ENCODE measurements at places on chromosomes 12 and 14.

GRCh38 chr14:101845896-101846295, 84.4 kb downstream of the PPP2R5C start:
- DNase-seq: no peak

DNA sequence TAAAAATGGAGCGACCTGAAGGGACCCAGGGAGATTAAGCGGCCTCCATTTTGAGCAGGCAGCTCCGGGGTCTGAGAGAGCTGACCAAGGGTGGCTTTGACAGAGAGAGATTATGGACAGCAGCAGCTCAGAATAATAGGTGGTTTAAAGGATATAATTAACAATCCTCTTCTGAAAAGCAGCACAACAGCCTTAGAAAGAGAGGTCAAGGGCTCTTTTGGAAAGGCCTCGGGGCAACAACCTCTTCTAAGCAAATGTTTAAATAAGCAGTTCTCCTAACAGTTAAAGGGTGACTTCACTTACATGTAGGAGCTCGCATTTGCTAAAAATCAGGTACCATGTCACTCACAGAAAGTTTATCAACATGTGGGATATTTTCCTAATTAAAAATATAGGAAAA, 87.2 kb upstream of the FRMD6 start:
- no peak for DNase-seq

GRCh38 chr14:72644758-72645489, 249.0 kb downstream of the DPF3 start:
- DNase-seq: no peak

- no peak for DNase-seq
These were observed 5.6 kb downstream of the SLC11A2 start for GRCh38 chr12:51020448-51021182.

- no peak for DNase-seq
These were observed 2.0 kb downstream of the GARIN6 start for GRCh38 chr12:99649551-99649950.

DNA sequence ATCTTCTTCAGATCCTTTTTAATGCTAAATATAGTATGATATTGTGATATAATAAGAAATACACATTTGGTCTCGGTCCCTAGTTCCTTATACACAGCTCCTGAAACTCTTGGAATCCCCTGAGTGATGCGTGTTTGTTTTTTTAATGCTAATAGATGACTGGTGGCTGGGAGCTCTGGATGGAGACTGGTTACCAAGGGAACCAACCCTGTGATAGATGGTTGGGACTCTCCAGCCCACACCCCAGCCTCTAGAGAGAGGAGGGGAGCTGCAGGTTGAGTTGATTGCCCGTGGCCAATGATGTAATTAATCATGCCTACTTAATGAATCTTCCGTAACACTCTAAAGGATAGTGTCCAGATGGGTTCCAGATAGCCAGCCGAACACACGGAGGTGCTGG, 140.6 kb downstream of the FBXL14 start:
- DNase-seq: no peak

DNA sequence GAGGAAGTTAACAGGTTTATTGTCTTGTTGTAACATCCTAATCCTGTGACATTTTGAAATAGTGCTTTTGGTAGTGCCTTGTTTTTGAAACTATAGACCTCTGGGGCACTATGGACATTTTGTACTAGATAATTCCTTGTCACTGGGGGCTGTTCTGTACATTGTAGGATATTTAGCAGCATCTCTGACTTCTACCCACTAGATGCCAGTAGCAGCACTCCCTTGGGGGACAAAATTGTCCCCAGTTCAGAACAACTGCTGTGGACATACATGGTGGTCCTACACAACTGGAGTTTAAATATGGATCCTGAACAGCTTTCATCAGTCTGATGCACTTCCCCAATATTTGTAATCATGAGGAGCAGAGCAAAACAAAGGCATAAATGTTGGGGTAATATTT, 264.7 kb downstream of the RAD51B start:
- peak; percentile 1 for DNase-seq

DNA sequence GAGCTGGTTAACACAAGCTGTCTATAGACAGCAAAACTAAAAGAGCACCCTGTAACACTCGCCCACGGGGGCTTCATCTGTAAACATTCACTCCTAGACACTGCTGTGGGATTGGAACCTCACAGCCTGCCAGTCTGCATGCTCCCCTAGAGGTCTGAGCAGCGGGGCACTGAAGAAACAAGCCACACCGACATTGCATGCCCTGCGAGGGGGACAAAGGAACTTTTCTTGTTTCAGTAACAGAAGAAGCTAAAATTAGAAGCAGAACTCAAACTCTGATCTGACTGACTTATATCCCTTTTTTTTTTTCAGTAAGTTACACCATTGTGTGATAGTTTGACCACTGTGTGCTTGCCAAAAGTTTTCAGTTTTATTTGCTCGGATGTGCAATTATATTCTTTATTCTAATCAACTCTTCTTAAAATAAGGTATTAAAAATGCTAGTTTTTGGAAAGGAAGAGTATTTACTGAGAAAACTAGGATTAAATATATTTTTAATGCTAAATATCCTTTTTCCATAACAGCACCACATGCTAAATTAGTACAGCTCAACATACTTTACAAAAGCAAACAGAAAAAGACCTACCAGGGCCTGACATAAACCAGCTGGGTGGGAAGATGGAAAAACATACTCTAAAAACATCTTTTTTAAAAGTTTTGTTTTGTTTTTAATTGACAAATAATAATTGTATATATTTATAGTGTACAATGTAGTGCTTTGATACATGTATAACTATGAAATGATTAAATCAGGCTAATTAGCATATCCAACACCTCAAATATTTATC, 100.2 kb downstream of the EPS8 start:
- no peak for DNase-seq

DNA sequence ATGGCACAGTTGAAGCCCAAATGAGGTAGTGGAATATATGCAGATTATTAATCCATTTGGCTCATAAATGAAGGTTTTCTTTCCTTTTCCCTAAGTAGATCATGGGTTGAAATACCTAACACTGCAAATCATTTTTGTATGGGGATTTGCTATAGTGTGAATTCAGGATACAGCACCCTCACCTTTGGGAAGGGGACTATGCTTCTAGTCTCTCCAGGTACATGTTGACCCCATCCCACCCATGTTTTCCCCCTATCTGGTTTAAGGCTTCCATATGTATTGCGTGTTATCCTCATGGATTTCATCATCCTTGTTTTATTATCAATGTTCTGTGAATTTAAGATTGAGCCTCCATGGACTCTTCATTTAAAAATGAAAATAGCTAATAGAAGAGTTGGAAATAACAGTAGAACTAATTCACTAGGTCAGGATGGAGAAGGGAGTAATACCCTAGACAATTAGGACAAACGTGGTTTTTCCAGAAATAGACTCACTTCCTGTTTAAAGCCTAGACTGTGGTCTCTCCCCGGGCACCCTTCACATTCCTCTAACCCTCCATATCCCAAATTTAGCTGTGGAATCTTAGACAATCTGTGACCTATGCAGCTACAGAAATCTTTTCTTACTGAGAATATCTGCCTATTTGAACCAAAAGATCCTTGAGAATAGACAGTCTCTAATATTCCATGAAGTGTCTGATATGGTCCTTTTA, 56.5 kb downstream of the DAD1 start:
- no peak for DNase-seq

DNA sequence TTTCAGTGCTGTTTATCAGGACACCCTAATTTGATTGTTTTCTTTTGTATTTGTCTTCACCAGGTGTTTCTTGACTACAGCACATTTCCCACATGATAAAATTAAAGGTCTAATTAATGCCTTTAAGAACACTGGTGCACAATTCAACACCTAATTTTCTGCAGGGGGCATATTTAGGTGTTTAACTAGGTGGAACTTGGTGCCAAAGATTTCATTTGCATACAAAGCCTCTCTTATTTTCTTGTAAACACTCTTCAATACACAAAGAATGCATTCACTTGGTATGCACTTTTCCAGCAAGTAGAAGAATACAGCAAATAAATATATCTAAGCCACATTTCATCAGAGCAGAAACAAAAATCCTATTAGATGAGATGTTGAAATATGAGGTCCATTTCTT, 646.2 kb upstream of the FOXG1 start:
- no peak for DNase-seq

DNA sequence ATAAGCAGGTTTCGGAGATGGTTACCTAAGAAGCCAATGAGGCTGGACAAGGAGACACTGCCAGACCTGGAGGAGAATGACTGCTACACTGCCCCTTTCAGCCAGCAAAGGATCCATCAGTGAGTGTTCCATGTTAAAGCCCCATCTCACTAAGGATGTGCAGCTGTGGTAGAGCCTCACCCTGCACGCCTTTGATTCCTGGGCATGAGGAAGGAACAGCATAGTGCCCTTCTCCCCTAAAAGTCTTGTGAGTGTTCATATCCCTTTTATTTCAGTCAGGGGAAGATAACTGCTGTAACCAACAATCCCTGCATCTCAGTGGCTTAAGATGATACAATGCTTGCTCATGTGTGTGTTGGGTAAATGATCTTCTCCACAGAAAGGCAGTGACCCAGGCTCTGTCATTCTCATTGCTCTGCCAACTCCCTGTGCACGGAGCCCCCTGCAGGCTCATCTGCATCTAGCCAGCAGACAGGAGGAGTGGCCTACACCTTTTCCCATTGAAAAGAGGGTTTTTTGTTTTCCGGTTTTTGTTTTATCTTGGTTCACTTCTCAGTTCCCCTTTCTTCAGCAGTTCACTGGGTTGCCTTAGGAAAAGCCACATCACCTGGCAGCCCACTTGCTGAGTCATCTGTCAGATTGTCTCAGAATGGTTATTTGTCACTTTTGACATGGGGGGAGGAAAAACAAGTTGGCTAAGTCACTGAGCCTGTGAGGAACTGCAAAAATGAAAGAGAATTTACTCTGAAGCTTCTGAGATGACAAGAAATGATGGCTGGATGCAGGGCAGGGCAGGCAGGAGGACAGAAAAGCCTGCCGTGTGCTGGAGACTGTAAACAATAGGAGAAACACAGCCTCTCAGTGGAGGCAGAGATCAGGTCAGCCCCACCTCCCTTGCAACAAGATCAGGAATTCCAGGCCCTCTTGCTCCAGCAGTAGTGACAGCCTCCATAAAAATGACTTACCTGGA, 193.3 kb downstream of the ANO4 start:
- no peak for DNase-seq

- DNase-seq: no peak
These were observed 51.3 kb downstream of the STX2 start for GRCh38 chr12:130787445-130788410.

- DNase-seq: no peak
These were observed 23.7 kb upstream of the TDRD9 start for GRCh38 chr14:103904493-103905107.

Data from CD4-positive, alpha-beta T cell treated with Interferon alpha-2 for 1 hour (primary cell).